GM23248 (cell line): ENCODE measurements at places on chromosomes 3 and 15. TPM values are rescaled to one million over a fixed set of nuclear protein-coding genes. Genes with fewer than 3 reads are reported as not detected.
A peak's percentile ranks its signal among the peaks of the same experiment; 100 is the strongest.

The ZSCAN29 gene
- 5.8 and 6.0 TPM in 2 replicates for polyA plus RNA-seq

The SCAANT1 gene
- not detected in 2 replicates for polyA plus RNA-seq

- H3K4me3 ChIP-seq: no peak overlapping the region
- no peak overlapping the region for H3K27ac ChIP-seq
- peaks cover 3% of the 10 kb centered on the region; the same call in 1 of the 2 replicates for H3K4me1 ChIP-seq
- H3K36me3 ChIP-seq: no peaks in the 10 kb centered on the region
- DNase-seq: no peak
These were observed 82.4 kb upstream of the DLG1 start for GRCh38 chr3:197380786-197381185.

DNA sequence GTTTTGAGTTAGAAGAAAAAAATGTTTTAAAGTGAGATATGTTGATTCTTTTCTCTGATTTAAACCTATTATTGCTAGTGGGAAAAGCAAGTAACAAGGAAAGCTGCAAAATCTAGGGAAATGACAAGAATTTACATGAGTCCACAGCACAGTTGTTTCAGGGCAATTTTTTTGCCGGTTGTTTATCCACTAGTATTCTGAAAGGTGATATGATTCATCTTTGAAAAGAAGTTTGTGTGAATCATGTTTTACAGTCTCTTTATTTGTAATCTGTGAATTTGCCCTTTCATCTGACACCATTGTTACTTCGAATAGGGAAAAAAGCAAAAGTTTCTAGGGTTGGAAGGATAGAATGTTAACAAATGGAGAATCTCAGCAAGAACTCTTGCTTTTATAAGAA lies 894.7 kb downstream of the OTOL1 start:
- peak overlapping the region; percentile 48 for H3K4me3 ChIP-seq
- H3K27me3 ChIP-seq: no peaks in the 10 kb centered on the region
- peak; percentile 76 for DNase-seq
- H3K27ac ChIP-seq: peak overlapping the region; percentile 84
- no peaks in the 10 kb centered on the region for H3K36me3 ChIP-seq
- peaks cover 29% of the 10 kb centered on the region for H3K4me1 ChIP-seq

DNA sequence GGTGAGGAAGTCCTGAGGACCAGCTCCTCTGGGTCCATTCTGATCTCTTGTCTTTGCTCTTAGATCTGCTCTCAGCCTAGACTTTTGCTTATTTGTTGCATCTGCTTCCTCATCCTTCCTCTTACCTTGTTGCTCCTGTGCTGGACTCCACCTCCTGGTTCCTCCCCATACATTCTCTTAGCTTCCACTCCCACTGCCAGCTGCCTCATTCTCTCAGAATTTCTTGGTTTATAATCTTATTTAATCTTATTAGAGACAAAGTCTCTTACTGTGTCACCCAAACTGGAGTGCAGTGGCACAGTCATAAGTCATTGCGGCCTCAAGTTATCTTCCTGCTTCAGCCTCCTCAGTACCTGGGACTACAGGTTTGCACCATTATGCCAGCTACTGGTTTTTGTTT lies 68.2 kb upstream of the PSMD6 start:
- no peak overlapping the region for H3K4me3 ChIP-seq
- no peaks in the 10 kb centered on the region for H3K4me1 ChIP-seq
- no peak overlapping the region for H3K27ac ChIP-seq
- H3K27me3 ChIP-seq: no peaks in the 10 kb centered on the region

DNA sequence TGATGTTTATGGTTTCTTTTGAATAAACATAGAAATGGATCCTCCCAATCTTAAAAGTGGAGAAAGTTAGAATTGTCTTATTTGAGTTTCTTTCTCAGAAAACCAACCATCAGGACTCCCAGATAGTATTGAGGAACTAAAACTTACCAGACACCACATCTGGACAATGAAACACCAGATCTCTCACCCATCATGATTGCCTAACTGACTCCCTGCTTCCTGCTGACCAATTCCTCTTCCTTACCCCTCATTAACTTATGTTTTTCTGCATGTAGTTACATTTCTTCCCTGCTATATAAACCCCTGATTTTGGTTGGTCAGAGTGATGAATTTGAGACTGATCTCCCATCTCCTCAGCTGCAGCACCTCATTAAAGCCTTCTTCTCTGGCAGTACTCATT lies 242.0 kb upstream of the SETMAR start:
- H3K36me3 ChIP-seq: no peaks in the 10 kb centered on the region
- no peaks in the 10 kb centered on the region for H3K4me1 ChIP-seq
- no peak overlapping the region for H3K27ac ChIP-seq
- no peak overlapping the region for H3K4me3 ChIP-seq
- DNase-seq: no peak

DNA sequence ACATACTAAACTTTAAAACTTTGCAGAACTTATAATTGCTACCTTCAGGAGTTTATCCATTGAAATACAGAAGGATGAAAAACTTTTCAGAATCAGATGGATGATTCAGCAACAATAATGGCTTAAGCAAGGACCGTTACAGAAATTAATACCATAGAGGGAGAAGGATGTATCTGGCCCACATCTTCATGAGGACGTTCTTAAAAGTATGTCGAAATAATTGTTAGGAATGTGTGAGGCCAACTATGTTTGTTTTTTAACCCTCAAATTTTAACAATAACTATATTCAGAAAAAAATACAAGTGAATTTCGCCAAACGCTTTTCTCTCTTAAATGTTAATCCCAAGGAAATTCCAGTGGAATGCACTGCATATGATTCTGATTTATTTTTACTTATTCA lies 105.2 kb upstream of the EPHA3 start:
- no peak overlapping the region for H3K4me3 ChIP-seq
- H3K36me3 ChIP-seq: no peaks in the 10 kb centered on the region
- H3K27ac ChIP-seq: no peak overlapping the region
- H3K27me3 ChIP-seq: peaks cover 11% of the 10 kb centered on the region; the same call in 1 of the 2 replicates
- H3K4me1 ChIP-seq: no peaks in the 10 kb centered on the region
- DNase-seq: no peak
